IPS-NIHi11 (cell line): ENCODE measurements at places on chromosomes 12 and 14.

DNA sequence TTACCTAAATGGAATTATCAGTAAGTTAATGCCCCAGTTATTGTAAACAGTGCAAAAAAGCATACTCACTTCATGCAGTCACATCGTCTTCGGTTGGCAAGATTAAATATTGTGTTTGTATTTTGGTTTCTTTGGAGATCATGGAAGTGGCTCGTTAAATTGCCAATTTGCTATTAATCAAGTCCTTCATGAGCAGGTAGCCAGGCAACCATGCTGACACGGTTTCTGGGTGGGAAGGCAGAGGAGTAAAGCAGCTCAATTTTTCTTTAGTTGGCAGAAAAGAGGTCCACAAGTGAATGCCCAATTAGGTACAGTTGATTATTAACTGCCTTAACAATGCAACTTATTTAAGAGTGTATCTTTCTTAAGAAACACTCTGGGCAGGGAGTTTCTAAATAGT is 43.9 kb downstream of the PPP4R3A start:
- DNase-seq = no peak

GRCh38 chr12:76026643-76027063 is 4.9 kb downstream of the PHLDA1 start:
- DNase-seq = no peak

- no peak for DNase-seq
Observed at GRCh38 chr14:62934439-62934838, 110.8 kb downstream of the KCNH5 start.

GRCh38 chr12:31300783-31301182 is 25.2 kb downstream of the SINHCAF start:
- no peak for DNase-seq

GRCh38 chr12:23949348-23950209 is at the start of gene SOX5:
SOX5 (minus strand) TSS chr12:23949670; CDS start chr12:23949601, 69 bp downstream.
- DNase-seq = peak; percentile 74

GRCh38 chr12:131025234-131025633 is 71.5 kb downstream of the ADGRD1 start:
- no peak for DNase-seq

- no peak for DNase-seq
Observed at GRCh38 chr12:53115891-53116648, 12.8 kb downstream of the SOAT2 start.

DNA sequence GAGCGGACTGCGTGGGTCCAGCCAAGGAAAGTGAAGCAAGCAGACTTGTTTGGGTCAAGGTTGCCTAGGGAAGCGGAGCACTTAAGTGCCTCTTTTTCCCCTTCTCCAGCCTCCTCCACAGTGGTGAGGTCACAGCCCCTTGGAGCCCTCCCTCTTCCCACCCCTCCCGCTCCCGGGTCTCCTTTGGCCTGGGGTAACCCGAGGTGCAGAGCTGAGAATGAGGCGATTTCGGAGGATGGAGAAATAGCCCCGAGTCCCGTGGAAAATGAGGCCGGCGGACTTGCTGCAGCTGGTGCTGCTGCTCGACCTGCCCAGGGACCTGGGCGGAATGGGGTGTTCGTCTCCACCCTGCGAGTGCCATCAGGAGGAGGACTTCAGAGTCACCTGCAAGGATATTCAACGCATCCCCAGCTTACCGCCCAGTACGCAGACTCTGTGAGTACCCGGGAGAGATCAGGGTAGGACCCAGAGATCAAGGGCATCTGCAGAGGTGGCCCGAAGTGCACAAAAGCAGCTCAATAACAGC is at the start of gene TSHR:
Gene TSHR (plus strand): TSS at position 206 of the 526 bp plus-strand sequence. CDS start 60 bp downstream, at position 266.
- peak; percentile 37 for DNase-seq

DNA sequence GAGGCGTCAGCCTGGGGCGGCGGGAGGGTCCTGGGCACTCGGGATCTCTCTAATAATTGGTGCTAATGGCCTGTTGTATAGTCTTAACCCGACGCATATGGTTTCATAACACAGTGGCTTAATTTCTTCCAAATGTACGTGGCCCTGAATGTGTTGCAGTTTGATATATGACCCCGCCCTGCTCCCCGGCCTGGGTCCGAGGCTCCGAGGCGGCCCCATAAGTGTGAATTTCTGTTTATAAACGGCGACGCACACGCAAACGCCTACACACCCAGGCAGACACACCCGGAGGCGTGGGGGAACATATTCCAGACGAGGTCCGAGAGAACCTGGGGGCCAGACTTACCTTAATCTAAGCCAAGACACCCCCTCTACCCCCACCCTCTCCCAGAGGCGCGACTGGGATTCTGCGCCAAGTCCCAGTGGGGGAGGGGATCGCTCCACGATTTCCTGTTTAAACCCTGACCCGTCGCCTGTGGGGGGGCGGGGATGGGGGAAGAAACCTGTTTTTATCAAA is 9.7 kb upstream of the HOXC6 start:
- no peak for DNase-seq

- no peak for DNase-seq
Observed at GRCh38 chr12:106576848-106577247, 6.0 kb upstream of the RFX4 start.

- no peak for DNase-seq
Observed at GRCh38 chr14:97697772-97698171, 900.6 kb downstream of the VRK1 start.

DNA sequence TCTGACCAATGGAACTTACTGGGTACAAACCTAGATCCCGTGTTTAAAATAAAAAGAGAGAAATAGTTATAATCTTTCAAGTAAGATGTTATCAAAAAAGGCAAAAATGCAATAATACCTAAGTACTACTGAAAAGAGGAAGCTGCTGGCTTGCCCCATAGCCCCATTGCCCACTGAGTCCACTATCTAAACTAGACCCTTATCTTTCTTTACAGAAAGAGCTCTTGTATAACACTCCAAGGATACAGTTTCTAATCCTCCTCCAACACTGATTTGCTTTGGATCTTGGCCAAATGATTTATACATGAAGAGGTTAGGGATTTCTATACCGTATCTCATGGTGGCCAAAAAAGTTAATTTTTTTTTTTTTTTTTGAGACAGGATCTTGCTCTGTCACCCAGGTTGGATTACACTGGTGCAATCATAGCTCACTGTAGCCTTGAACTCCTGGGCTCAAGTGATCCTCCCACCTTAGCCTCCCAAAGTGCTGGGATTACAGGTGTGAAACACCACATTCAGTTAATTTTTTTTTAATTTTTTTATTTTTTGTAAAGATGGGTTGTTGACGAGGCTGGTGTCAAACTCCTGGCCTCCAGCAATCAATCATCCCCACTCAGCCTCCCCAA is 2.6 kb downstream of the GXYLT1 start:
- DNase-seq = no peak

DNA sequence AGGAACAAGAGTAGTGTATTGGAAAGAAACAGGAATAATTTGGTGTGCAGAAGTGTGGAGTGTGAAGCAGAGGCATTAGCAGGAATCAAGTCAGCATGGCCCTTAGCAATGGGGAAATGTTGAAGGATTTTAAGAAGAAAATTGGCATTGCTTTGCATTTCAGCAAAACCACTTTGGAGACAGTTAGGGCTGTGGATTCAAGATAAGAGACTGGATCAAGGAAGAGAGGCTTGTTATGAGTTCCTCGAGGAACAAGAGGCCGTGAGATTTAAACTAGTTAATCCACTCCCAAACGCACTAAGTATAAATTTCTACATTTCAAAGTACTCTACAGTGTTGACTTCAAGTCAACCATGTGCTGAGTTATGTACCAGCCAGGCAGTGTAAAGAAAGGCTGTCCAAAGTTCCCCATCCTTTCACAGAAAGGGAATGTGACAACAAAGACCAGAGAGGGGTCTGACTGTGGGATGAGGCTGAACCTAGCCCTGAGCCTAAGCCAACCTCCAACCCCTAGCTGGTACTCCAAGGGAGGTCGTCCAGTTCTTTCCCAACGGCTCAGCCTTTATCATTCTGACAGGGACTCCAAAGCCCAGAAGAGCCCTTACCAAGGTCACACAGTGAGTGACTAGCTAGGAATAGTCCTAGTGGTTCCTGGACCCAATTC is 91.2 kb upstream of the BMP4 start:
- no peak for DNase-seq

DNA sequence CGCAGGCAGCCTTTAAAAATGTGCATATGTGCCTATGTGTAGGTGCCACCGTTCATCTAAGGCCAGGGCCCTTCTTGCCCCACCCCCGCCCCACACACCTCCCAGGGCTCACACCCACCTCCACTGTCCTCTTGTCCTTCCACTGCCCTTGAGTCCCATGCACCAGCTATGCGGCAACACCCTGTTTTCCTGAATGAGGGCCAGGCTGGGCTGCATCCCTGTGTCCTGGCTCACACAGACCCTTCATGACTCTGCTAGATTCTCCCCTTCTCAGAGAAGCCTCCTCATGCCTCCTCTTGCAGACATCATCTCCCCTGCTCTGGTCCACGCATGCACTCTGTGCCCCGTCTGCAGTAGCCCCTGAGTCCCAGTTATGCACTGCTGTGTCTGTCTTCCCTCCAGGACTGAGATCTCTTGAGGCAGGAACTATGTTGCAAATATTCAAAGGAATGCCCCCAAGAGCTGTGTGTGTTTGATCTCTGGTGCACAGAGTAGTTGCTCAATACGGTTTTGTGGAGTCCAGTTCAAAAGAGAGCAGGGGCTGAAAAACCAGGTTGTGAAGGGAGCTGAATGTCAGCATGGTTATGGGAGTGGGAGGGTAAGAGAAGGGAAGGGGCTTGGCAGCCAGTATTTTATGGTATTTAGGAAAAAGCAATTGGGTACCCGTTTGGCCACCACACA is 47.3 kb upstream of the ESRRB start:
- DNase-seq = no peak

DNA sequence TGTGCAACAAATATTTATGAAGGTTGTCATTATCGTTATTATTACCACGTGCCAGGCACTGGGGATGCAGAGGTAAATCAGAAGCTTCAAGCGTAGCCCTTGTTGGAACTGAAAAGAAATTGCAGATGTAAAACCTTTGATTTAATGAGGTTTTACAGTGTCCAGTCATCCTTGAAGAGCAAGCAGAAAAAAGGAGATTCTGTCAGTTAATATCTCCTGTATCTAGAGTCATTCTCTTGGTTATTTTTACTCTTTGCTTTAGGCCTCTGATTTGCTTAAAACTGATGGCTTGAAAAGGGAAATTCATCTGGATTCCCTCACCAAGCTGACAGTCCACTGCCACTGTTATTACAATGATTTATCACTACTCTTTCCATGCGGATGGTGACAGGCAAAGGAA is 179.3 kb downstream of the GALC start:
- DNase-seq = no peak

DNA sequence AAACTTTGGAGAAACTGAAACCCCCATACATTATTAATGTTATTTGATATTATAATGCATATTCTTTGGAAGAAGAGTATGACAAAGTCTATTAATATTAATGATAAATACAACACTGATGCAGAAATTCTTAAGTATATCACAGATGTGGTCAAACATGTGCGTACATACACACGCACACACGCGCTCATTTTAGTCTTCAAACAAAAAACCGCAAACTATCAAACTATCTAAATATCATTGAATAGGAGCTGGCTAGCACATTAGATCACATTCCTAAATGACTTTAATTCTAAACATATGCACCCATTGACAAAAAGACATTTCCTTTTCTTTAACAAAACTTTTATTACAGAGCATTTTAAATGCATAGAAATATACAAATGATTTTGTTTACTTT is 872.7 kb downstream of the SLC16A7 start:
- DNase-seq = no peak

- peak; percentile 62 for DNase-seq
Observed at GRCh38 chr14:73759183-73759713, 45.1 kb upstream of the PNMA1 start.

DNA sequence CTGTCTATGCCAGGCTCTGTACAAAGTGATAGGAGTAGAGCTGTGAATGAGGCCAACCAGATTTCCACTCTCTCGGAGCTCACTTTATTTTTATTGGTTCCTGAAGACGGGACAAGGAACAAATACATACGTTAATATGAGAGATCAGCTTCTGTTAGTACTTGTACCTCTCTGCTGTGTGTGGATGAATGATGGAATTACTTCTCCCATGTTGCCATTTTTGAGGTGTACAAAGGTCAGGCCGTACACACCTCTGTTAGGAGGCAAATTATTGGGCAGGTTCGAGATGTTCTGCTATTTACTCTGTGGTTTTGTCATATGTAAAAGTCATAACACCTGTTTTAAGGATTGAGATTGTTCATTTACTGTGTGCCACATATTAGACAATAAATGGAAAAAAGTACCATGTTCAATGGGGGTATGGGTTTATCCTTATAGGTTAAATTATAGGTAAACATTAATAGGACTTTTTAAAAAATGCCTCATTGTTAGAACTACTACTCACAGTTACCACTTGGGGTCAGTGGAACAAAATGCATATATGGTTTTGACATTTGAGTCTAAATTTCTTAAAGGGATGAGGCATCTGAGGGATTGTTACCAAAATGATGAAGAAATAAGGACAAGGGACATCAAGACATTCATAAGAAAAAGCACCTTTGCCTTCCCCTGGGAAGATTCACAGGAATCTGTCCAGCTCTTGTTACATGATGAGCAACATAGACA is 26.9 kb downstream of the WBP11 start:
- DNase-seq = no peak

DNA sequence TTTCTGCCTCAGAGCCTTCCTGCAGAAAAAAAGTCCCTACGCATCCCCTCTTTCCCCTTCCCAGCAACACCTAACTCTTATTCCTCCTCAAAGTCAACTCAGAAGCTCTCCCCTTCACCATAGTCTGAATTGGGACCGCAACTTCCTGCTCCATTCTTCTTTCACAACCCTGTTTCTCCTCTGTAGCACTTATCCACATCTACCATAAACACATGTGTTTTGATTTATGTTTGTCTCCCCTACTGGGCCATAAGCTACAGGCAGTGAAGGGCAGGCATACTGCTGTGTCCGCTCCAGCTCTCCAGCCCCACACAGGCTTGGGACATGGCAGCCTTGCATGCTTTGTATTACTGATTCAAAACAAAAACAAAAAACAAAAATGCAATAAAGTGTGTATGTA is 5.9 kb downstream of the SDR9C7 start:
- no peak for DNase-seq

- DNase-seq = no peak
Observed at GRCh38 chr14:92259613-92260357, 63.2 kb upstream of the SLC24A4 start.

DNA sequence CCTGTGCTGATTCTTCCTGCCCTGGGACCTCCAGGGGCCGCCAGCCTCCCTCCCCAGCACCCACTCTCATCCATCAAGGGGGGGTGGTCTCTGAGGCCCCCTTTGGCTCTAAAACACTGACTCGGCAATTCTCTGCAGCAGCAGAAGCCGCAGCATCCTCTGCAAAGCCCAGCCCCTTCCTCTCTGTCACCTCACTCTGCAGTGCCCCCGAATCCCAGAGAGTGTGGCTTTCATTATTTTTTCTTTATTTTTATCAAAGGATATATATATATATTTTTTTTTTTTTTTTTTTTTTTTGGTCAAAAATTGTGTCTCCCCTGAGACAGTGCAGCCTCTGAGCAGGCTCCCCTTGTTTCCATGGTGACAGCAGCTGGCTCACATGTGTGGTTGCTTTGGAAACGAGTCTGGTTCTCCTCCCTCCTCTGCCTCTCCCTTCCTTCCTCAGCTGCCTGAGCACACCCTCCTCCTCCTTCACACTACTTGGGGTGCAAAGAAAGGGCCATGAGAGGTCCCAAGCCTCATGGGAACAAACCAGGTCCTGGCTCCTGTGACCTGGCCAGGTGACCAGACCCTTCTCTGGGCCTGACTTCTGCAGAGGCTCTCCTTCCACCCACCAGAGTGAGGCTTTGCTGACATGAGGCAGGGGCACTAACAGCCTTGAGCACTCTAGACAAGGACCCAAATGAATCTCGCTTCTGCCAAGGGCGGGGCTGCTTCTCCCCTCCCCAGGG is 100.5 kb downstream of the LRRC74A start:
- DNase-seq = peak; percentile 73

GRCh38 chr14:92704036-92704804 is 44.2 kb downstream of the LGMN start:
- DNase-seq = no peak
